Fibroblast of lung (primary cell): ENCODE measurements at places on chromosomes 5 and 9.
A peak's percentile ranks its signal among the peaks of the same experiment; 100 is the strongest.

DNA sequence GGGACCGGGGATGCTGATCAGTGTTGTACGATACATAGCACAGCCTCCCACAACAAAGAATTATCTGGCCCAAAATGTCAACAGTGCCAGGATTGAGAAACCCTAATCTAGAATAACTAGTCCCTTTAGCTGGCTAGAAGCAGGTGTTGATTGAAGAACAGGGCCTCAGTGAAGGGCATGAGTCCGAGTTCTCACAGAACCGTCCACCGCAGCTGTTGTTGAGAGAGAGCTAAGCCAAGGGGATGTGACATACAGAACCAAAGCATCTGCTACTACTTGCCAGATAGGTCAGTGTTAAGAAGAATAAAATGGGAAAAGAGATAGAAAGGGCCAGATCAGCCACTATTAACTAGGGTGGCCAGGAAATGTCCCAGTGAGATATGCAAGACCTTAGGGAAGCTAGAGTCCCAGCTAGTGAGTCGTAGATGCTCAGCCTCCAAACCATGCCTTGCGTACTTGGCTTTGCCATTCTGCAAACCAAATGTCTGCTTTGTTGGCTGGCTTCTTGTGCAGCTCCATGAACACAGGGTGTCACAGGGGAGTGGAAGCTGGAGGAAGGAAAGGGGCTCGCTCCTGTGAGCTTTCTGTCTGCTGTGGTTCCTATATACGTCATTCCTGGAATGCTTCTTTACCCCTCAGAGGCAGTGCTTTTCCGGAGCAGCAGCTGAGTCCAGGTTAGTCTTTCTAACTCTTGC, 68.9 kb downstream of the FBXO38 start:
- no peak for DNase-seq

DNA sequence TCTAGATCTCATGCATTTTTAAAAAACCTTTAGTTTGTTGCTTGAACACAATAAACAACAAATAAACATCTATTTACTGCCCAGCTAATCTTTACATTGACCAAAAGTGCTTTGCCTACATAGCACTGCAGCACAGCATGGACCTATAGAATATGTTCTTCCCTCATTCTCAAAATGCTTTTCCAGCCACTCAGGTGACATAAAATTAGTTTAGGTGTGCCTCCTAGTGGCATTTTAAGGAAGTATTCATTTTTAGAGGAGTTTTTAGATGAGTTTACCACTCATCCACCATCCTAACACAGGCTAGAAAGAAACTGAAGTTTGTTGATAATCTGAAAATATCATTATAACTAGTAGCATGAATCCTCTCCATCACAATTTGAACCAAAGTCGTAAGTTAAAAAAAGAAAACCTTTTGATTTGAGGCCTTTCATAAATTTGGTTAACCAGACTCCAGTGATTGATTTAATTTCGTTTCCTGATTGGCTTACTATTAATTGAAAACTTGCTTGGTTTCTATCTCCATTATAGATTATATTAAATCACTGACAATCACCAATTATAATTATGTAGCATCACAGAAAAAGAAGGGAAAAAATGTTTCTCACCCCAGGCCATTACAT, 12.6 kb downstream of the PLGRKT start:
- no peak for DNase-seq

GRCh38 chr5:10563110-10563944, 543 bp upstream of the ANKRD33B start:
- DNase-seq = peak; percentile 32

DNA sequence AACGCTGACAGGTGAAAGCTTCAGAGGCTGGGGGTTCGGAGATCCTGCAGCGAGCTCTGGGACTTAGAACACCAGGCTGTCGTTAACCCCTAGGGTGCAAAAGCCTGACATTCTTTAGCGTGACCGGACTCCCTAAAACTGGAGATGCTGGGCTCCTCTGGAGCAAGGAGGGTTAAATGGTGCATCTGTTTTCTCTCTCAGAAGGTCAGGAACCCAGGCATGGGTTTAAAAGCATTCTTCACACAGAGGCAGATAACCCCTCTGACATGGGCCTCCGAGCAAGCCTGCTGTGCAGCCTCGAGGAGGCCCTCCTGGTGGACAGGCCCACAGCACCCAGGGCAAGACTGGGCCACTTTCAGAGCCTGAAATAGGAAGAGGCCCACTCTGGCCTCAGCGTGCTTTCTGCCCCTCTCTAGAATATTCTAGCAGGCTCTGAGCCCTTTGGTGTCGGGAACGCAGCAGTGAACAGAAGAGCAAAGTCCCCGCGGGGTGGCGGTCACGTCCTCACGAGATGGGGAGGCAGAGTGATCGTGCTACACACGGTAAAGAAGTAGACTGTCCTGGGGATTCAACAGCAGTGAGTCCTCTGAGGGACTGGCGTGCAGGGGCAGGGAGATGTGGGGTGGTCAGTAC, 124.8 kb downstream of the COL23A1 start:
- DNase-seq = no peak

- DNase-seq = no peak
Measured at GRCh38 chr9:20030671-20031070, 241.8 kb upstream of the SLC24A2 start.

DNA sequence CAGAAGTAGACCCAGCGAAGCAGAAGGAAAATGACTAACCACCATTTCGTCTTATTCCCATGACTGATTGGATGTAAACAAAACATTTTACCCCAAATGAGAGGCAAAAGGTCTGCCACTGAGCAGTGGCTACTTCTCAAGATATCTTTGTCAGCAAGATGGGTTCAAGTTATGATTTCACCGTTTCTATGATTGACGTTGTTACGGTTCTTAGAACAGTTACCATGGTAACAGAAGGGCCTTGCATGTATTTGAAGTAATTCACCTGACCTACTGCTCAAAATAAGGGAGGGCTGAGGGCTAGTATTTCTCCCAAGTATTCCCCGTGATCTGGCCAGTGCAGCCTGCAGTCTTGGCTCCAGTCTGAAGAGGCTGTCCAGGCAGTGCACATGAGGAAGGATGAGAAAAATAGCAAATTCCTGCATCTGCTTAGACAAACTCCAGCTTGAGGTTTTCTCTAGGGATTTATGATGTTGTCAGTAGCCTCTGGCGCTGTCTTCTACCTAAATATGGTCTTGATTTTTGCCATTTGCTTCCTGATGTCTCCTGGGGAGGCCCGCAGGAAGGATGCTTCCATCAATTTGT, 372.7 kb downstream of the TMEM38B start:
- DNase-seq = no peak

- DNase-seq = no peak
Measured at GRCh38 chr5:78562714-78563330, 85.8 kb downstream of the LHFPL2 start.

DNA sequence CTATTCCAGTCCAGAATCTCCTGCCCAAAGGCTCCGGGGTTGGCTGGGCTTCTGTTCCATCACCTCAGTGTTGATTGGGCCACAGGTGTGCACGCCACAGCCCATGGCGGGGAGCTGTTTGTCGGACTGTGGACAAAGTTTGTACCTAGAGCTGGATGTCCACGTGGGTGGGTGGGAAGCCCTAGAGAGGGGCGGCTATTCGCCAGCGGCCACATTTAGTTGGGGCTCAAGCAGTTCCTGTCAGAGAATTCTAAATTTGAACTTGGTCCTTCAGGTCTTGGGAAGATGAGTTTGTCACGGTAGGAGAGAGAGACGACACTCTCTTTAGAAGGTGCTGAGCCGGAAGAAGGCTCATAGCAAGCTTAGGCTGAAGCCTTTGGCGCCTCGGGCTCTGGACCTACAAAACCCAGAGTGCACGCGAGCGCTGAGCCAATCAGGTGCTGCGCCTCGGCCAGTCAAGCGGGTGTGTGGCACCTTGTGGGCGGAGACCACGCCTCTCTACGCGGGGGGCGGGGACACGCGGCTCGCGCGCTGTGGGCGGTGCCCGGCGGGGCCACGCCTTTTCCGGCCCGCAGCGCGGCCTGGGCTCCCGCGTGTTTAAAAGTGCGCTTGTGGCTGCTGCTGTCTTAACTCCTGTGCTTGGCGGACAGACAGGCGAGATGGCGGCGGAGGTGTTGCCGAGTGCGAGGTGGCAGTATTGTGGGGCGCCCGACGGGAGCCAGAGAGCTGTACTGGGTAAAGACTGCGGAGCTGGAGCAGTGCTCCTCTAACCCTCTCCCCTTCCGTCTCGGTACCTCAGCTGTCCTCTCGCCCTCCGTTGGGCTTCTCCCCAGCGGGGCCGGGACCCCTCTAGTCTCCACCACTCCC, at the start of gene POLR1E:
POLR1E (plus strand) TSS at position 560 of the 867 bp plus-strand sequence; CDS start at position 660, 100 bp downstream.
- DNase-seq = peak; percentile 86

DNA sequence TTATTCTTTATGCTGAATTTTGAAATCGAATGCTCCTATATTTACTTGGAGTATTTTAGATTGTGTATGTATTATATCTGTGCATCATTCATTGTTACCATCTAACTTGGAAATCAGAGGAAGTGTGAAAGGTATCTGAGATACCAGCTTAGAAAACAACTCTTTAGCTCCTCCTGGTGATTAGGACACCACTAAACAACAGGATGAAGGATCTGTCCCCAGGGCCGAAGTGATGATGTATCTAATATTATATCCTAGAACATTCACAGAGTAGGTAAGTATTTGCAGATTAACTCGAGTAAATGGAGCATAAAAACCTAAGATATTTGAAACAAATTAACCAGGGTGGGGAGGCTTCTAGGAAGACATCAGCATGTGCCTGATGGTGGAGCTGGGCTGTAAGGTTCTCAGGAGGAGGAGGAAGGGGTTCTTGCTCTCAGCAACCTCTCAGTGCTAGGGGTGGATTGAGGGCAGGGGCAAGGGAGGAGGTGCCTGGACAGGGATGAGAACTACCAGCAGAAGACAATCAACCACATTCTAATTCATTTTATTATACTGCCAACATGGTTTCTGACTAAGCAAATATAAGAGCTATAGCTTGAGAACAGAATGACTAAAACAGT, 2.6 kb upstream of the NFIL3 start:
- peak; percentile 66 for DNase-seq

DNA sequence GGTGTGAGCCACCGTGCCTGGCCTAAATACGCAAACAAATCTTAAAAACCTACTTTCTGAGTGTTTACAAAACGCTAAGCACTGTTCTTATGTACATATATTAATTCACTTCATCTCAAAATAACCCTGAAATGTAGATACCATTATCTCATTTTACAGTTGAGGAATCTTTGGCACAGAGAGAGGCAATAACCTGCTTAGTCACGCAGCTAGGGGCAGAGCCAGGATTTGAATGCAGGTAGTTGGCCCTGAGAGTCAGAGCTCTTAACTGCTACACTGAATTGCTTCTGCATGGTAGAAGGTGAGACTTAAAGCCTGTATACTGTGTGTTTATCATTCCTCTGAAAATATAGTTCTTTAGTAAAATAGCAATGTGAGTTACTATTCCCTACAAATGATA, 21.9 kb downstream of the ARHGEF37 start:
- DNase-seq = no peak

GRCh38 chr9:95598236-95598635, 81.5 kb upstream of the PTCH1 start:
- DNase-seq = no peak

- DNase-seq = no peak
Measured at GRCh38 chr5:100130307-100130706, 404.9 kb upstream of the FAM174A start.

- DNase-seq = no peak
Measured at GRCh38 chr5:60185231-60186099, 291.9 kb upstream of the PDE4D start.

DNA sequence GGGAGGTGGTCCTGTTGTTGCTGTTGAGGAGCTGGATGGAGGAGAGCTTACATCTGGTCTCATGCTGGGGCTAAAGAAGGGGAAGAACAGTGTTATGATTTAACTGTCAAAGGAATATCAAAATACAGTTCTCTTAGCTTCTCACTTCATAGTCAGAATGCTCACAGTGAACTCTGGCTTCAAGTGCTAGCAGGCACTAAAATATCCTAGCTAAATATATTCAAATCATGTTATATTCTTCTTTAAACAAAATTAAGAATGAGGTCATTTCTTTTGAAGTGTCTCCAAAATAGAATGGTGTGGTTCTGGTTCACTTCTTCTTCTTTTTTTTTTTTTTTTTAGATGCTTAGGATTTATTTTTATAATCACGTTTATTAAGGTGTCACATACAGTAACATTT, 89.4 kb downstream of the NR3C1 start:
- no peak for DNase-seq

DNA sequence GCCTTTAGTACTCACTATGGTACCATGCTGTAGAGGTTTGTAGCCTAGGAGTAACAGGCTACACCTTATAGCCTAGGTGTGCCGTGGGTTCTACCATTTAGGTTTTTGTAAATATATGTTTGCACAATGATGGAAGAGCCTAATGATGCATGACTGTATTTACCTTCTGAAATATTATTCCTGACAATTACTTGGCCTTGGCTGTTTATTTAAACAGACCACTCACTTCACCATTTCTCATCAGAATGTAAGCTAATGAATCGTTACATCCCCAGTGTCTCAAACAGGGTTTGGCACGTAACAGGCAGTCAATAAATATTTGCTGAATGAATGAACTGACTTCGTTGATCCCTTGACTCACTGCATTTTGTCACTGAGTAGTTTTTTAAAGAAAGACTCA, 93.1 kb downstream of the MED27 start:
- DNase-seq = peak; percentile 23

- peak; percentile 29 for DNase-seq
Measured at GRCh38 chr5:124546643-124547042, 199.8 kb downstream of the ZNF608 start.

GRCh38 chr5:77649776-77650175, 11.3 kb upstream of the OTP start:
- no peak for DNase-seq

DNA sequence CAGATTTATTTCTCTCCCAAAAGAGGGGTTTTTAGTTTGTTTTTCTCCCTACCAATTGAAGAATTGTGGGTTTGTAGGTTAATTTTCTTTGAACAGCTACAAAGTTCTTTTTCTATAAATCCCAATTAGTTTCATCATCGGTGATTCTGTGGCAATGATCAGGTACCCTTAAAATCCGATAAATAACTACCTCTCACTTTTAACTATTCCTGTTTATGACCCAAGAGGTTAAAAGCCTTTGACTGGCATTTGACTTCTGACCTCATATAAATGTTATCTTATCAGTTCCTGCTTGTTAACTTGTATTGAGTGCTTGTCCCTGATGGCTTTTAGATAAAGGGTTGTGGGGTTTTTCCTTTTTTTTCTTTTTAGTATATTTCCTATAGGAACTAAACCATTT, 124.4 kb upstream of the TMEM161B start:
- DNase-seq = no peak

DNA sequence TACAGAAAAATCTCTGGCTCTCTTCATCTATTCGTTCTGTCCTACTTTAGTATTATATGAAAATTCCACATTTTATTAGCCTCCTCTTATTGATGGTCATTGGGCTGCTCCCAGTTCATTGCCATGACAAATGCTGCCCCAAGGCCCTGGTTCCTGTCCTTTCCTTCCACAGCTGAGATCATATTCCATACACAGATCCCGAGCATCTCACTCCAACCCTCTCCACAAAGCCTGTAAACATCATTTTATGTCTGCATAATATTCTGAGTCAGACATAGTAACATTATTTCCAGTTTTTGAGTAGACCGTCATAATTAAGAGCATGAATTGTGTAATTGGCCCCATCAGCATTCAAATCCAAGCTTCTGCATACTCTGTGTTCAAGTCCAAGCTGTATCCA, 86.3 kb downstream of the MVB12B start:
- no peak for DNase-seq
